GM12865 (cell line): ENCODE measurements at places on chromosomes 3 and 15.

DNA sequence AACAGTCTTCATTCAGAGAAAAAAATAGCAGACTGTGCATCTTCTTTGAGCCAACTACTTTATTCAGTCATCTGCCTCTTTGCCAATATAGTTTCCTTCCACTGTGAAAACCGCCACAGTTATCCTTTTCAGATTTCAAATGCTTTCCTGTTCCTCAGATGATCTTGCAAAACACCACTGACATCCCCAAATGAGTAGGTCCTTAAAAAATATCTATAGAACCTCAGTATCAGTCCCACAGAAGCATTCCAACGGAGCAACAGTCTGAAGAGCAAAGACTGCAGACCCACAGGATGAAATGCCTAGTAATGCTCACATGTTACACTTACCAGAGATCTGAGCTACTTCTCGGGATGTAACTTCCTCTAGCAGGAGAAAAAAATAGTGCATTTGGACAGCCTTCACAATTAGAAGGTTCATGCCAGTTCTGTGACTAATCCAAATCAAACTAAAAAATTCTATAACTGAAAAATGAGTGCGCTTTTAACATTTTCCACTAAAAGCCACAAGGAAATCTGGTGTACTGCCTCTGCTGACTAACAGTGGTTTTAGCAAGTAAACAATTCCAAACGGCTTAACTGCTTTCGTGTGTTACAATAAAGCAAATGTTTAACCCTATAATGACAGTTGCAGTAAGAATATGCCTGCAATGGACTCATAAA lies at the start of gene ANKRD28:
TSS of gene ANKRD28 (minus strand) at position 338 of the 662 bp plus-strand sequence. CDS start 1,458 bp downstream, outside the sequence.
- DNase-seq, result peak; percentile 55

- no peak for DNase-seq
These were observed 5.2 kb downstream of the TPRA1 start for GRCh38 chr3:127585163-127585812.

DNA sequence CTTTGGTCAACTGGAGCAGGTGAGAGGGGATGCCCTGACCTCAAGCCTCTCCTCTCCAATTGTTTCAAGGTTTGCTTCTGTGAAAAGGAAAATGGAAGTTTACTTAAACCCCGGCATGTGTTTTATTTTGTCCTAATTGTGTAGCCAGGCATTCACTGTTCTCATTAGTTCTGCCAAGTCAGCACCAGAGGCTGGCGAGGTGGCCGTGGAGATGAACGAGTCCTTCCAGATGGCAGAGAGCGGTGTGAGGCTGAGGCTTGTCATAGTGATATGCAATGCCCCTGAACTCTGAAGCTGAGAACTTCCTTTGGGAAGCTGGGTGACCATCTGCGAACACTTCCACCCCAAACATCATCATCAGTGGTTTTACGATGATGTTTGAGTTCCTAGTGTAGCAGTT lies 199.6 kb downstream of the TJP1 start:
- DNase-seq, result no peak

GRCh38 chr3:8891303-8891702 lies 72.0 kb downstream of the RAD18 start:
- no peak for DNase-seq

DNA sequence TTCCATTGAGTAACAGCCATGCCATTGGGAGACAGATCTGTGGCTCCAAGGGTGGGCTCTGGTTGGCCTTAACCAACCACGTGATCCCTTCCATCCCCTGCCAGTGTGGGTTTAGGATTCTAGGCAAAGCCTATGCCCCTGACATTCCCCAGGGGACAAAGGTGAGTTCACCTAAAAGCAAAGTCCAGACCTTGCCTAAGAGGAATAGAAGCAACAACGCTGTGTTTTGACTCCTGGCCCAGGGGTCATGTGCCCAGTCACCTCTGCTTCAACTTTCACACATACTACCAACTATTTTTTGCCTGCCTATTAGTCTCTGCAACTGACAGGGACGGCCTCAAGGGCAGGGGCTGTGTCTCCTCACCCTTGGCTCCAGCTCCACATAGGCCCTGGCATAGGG lies 42.0 kb downstream of the FAM3D start:
- DNase-seq, result no peak

GRCh38 chr15:64599716-64600115 lies 139.3 kb downstream of the ZNF609 start:
- DNase-seq, result no peak

- no peak for DNase-seq
These were observed 44.0 kb downstream of the XXYLT1 start for GRCh38 chr3:195226900-195227447.

DNA sequence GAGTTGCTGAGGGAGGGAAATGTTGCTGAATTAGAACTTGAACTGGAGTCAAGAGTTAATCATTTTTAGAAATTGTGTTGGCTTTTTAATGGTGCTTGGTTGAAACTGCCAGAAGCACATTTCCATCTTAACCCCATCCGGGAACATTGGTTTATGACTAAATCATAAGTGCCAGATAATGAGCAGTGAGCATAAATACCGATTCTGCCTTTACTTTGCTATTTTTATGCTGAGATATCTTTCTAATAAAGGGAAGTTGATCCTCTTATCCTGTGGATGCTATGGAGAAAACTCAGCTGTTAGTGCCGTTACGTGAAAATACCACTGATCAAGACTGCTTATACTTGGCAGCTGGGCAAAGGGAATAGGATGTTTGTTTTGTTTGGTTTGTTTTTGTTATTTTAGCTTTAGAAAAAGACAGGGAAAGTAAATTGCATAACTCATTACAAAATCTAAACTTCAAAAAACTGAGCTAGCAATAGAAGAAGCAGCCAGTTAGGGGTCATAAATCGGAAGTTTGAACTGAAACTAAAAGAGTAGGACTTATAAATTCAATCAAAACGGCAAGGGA lies 813.1 kb downstream of the NAALADL2 start:
- DNase-seq, result no peak

DNA sequence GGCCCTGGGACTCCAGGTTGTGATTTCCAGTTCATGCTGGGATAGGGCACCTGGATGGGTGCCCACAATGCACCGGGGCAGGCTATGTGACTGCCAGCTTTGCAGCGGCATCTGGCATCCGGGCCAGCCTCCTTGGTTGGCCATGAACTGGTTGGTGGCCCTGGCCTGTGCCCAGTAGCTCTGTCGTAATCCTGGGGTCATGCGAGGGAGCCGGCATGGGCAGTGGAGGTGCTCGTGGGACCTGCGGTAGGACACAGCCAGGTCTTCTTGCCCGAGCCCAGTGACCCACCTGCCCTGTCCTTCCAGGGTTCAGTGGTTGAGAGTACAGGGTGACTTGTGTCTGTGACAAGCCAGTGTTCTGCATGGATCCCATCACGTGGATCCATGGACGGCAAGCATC lies 237.9 kb downstream of the SNRPN start:
- DNase-seq, result no peak

DNA sequence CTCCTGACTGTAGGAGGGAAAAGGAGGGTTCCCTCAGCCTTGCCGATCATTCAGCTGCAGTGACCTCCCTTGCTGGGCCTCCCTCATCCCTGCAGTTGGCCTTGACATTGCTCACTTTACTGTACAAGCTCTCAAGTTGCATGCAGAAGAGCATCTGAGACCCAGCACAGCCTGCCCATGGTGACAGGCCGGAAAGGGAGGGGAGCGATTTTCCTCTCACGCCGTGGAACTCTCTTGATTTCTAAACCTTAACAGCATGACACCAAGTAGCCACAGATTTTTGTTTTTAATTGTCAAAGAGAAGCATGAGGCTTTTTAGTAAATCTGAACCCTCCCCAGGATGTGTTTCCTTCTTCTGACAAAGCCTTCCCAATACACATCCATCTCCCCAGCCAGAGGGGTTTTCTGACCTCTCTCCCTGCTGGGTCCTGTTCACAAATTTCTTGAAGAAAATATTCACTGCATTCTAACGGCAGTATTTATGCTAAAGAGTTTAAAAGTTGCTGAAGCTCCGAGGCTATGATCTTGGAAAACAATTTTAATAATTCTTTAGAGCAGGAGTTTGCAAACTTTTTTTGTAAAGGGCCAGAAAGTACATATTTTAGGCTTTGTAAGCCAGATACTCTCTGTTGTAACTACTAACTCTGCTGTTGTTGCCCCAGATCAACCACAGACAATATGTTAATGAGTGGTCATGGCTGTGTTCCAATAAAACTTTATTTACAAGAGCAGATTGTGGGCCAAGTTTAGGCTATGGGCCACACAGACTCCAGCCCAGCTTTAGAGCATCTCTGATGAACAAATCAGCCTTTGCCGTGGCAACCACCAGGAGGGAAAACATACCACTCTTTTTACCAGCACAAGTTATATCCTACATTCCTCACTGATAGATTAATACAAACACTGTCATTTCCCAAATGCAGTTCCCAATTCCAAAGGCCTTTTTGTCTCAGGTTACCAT lies 34.8 kb downstream of the LMCD1 start:
- no peak for DNase-seq

- no peak for DNase-seq
These were observed 50.7 kb downstream of the CSNK1G1 start for GRCh38 chr15:64305261-64305660.

GRCh38 chr15:82105451-82106215 lies 59.8 kb upstream of the MEX3B start:
- DNase-seq, result no peak

- peak; percentile 49 for DNase-seq
These were observed 18.2 kb downstream of the ABTB1 start for GRCh38 chr3:127690823-127691452.

GRCh38 chr3:70989174-70989573 lies 594.4 kb downstream of the FOXP1 start:
- DNase-seq, result no peak

- no peak for DNase-seq
These were observed 130.3 kb downstream of the LIPC start for GRCh38 chr15:58562135-58562534.

DNA sequence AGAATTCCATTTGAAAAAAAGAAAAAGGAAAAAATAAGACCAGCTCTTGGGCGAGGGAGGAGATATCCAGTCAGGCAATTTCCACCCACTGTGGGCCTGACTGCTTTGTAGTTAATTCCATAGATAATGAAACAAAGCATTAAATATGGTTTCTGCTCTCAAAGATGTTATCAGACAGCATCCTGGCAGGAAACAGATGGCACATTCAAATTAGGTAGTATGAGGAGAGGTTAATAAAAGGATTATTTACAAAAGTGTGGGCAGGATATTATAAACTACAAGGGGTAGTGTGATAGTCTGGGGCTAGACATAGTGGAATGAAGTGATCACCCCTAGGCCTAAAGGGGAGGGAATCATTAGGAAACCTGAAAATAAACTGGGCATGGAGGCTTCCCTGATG lies 193.2 kb downstream of the CLSTN2 start:
- DNase-seq, result no peak

DNA sequence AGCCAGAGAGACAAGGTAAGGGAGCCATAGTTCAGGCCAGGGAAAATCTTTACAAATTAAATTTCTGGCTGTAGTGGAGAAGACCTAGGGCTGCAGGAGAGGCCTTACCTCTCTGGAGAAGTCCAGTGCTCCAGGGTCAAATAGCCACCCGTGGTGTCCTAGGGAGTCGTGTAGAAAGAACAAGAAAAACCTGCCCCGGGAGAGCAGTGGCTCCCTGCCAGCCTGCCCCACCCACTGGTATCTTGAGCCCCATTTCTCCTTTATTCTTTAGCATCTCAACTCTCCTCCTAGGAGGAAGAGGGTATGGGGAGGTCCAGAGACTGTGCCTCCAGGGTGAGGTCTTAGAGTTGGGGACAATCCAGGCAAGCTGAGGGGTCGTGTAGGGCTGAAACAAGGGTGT lies 32.1 kb upstream of the NTRK3 start:
- DNase-seq, result no peak

DNA sequence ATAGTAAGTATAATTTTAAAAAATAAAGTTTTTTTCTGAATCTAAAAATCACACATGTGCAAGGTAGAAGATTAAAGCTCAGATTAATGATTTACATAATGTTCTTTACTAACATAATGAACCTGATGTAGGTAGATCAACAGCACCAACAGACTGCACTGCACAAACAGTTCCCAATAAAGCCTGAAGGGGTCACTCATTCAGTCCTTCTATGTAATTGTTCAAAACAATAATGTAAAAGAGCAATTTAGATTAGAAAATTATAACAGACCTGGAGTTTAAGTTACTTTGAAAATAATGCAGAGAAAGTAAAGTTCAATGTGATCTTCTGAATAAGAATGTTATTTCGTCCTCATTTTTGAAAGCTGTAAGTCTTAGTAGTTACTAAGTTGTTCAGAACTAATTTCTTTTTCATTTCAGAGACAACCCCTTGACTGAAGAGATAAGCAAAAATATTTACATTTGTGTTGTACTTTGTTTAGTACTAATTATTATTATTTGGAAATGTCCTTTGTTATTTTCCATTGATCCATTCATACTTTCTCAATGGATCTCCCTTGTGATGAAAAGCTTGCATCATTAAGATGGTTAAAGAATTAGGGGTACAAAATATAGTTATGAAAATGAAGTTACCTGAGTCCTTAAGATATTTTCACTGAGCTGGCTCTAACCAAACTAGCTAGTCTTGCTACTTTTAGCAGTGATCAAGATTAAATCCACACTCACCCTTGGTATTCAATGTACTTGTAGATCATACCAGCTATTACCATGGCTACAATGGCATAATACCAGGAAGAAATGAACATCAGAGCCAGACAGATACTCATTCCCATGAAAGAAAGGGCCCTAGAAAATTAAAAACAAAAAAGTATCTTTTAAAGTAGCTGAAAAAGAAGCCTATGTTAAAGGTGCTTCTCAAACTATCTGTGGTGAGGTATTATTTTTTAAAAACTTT lies 16.8 kb downstream of the EMC4 start:
- peak; percentile 68 for DNase-seq

DNA sequence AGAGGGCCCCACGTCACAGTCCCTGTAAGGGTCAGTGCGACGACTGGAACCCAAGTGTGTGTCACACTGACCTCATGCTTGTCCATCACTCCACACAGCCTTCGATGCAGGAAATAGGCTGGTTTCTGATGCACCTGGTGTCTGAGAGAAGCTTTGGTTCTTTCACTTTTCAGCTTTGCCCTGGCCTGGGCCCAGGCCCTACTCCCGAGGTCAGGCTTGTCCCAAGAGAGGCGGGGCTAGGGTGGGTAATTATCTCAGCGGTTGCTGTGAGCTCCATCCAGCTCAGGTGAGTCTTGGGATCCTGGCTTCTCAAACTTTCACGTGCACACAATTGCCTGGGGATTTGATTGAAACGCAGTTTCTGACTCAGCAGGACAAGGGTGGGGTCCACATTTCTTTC lies 19.6 kb upstream of the CHRNB4 start:
- DNase-seq, result no peak

DNA sequence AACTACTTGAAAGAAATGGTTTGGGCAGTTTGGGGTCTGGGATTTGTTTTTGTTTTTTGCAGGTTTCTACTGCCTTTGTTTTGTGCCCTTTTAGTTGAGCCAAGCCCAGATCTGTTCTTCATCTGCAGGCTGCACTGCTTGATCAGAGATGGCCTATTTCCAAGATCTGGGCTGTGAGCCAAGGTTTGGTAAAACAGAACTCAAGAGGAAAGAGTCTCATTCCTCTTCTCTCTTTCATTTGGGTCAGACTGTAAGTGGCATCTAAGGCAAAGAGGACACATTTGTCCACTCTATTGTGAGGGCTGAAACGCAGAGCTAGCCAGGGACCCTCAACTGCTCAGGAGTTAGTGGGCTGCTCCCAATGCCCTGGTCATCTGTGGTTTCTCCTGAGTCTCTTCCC lies 104.4 kb upstream of the UBE3A start:
- no peak for DNase-seq

- no peak for DNase-seq
These were observed 322.1 kb downstream of the WDR72 start for GRCh38 chr15:53437366-53437765.

GRCh38 chr15:99117563-99118257 lies 12.8 kb downstream of the SYNM start:
- no peak for DNase-seq

GRCh38 chr3:99780749-99781148 lies 36.9 kb upstream of the CMSS1 start:
- DNase-seq, result no peak

- DNase-seq, result no peak
These were observed 79.6 kb downstream of the ARNT2 start for GRCh38 chr15:80483725-80484161.
